ENCODE measurements at places on chromosomes 3 and 15.

DNA sequence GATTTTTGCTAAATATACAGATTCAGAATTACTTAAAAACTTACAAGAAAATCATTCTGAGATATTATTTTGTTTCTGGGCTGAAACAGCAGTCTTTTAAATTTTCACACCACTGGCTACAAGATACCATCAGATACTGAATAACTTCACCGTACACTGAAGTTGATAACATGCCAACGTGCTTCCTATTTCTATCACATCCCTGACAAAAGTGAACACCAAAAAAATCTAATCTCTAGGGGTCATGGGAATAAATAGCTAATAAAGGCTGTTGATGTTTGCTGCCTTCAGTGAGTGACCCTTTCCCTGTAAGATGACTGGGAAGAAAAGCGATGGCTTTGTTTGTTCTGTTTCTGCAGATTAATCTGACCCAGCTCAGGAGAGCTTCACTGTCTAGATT, 120.5 kb downstream of the DUT start:
- no peak for DNase-seq

- DNase-seq = no peak
These were observed 13.8 kb downstream of the DENND4A start for GRCh38 chr15:65778269-65778668.

DNA sequence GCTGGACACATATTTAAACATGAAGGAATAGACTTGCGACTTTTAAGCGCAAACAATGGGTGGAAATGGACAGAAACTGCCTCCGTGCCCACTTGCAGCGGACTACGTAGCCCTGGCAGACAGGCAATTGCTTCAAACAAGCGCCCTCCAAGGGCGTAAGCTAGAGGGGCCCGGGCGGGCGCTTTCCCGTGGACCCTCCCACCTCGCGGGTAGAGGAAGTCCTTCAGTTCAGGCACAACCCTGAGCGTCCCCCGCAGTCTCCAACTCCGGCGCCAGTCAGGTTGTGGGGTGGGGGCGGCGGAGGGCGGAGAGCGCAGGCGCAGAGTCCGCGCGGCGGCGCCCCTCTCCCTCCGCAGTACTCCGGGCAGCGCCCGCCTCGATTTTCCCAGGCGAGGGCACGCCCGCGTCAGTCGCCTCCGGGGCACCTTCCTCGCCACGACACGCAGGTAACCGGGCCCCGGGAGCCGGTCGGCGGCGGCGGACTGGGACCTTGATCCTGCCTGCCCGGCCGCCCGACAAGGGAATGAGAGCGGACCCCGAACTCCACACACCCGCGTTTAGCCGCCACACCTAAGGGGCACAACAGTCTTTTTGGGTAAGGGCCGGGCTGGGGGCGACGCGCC, at the start of gene SLC35G2:
TSS of gene SLC35G2 (plus strand) at position 358 of the 623 bp plus-strand sequence. CDS start 35,335 bp downstream, outside the sequence.
- DNase-seq = peak; percentile 8

DNA sequence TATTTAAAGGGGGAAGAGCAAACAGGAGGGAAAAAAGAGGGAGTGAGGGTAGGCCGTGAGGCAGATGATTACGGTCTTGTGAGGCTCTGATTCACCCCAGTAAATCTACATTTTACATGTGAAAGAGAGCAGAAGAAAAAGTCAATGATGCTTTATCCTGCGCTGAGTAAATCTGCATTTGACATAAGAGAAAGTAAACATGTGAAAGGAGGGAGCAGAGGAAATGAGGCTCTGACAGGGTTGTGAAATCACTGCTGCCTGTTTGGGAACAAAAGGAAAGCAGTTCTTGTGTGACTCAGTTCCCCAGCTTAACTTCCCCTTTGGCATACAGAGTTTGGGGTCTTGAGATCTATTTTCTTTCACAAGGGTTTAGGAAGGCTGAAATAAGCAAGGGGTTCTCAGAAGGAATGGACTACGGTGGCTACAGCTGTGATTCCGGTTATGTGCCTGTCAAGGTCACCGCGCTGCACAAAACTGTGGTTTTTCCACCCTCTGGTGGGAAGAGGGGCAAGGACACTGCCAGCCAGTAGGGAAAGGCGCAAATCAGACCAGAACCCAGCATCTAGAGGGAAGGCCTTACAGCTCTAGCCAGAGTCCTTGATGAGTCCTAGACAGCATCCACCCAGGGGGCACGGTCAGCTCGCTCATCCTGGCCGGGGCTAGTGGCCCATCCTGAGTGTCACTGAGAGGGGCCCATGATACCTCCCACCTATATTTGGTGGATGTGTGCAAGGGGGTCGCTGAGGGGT, 18.9 kb upstream of the HCN4 start:
- peak; percentile 41 for DNase-seq

GRCh38 chr3:121295979-121296378, 249.8 kb downstream of the POLQ start:
- DNase-seq = no peak

DNA sequence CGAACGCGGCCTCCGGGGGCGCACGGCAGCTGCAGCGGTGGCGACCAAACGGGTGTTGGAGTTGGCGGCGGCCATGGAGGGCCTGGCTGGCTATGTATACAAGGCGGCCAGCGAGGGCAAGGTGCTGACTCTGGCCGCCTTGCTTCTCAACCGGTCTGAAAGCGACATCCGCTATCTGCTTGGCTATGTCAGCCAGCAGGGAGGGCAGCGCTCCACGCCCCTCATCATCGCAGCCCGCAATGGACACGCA, 725 bp downstream of the FEM1B start:
- DNase-seq = peak; percentile 61

DNA sequence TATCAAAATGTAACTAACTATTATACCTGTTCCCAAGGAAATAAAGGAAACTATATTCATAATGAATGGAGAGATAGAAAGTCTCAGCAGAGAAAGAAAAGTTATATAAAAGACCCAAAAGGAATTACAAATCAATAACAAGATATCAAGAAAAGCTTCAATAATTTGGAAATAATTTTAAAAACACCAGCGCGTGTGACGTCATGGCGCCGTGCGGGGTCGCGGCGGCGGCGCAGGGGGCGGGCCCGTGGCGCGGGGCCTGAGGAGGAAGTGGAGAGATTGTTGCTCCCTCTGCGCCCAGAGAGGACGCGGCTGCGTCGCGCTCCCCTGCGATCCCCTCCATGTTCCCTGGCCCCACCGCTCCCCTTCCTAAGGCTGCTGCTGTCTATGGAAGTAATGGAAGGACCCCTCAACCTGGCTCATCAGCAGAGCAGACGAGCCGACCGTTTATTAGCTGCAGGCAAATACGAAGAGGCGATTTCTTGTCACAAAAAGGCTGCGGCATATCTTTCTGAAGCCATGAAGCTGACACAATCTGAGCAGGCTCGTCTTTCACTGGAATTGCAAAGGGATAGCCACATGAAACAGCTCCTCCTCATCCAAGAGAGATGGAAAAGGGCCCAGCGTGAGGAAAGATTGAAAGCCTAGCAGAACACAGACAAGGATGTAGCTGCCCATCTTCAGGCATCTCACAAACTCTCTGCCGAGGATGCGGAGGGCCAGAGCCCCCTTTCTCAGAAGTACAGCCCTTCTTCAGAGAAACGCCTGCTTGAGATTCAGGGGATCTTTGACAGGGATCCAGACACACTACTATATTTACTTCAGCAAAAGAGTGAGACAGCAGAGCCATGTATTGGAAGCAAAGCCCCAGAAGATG, 4.1 kb downstream of the XCR1 start:
- no peak for DNase-seq

GRCh38 chr3:193499136-193499770, 55.4 kb downstream of the ATP13A4 start:
- peak; percentile 51 for DNase-seq

DNA sequence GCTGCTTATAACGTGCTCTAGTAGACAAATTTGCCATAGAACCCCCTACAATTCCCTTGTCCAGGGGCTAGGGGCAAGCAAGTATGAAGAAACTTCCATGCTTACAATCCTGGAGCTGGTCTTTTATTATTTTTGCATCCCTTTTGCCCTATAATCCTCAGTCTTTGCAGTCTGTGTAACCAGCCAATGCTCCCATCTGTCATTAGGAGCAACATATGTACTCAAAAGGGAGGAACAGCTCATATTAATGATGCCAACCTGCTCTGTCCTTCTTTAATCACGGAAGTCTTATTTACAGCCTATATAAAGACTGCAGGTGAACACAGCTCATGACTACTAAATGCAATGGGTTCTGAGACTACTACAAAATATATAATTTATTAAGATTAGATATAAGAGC, 263.3 kb downstream of the ZIC1 start:
- no peak for DNase-seq

GRCh38 chr3:125059488-125060245, 3.9 kb upstream of the HEG1 start:
- peak; percentile 36 for DNase-seq

GRCh38 chr15:39491886-39492490, 88.9 kb upstream of the THBS1 start:
- no peak for DNase-seq

DNA sequence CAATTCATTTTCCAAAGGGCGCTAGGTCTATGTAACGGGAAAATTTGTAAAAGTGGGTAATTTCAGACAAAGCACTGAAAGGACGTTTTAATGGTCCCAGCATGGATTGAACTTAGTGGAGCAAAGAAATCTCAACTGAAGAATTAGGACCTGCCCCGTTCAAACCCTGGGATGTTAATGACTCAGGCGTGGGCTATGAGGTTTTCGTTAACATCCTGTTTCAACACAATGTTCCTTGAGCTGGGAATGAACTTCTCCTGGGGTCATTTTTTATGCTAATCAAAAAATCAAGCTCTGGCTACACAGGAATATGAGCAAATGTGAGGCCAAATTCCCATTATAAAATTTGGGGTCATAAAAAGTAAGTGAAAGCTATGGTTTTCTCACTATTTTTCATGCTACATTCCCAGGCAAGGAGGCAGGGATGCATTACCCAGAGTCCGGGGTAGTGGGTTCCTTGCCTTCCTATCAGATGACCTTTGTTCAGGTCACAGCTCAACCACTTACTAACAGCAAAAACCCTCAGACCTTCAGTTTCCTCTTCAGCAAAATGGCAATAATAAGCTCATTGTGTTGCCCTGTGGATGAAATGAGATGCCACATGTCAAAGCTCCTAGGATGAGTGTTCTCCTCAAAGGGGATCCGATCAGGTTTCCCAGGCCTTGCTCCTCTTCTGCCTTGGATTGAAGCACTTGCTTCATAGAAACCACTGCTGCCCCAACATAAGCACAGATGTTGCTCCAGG, 271.4 kb downstream of the ARRDC4 start:
- DNase-seq = no peak

GRCh38 chr3:53166206-53166605, 5.2 kb downstream of the PRKCD start:
- no peak for DNase-seq

DNA sequence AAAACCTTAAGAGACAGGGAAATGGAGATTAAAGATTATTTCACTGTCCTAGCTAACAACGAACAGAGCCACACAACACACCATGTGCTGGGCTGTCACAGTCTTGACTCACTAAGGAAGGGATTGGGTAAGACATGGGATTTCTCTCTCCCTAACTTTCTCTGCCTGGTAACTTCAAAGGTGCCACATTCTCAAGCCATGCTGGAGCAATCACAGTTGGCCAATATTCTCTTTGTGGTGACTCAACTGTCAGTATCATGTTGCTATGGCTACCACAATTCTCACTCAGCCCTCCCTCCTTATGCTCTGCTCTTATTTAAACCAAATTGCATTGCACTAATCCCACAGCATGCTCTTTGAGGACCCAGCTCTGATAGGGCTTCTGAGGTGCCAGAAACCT, 74.0 kb downstream of the OXNAD1 start:
- DNase-seq = peak; percentile 97

DNA sequence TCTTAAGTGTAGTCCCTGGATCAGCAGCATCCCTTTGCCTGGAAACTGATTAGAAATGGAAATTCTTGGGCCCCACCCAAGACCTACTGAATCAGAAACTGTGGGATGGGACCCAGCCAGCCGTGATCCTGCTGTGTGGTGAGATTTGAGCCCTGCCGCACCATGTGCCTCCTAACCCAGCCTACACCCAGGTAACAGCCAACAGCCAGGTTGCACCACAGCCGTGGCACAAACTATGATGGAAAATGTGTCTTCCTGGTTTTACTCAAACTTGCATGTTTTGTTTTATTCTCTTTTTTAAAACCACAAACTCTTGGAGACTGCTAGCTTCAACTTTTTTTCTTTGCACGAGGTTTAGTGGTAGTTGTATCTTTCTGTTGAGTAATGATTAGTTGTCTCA, 2.6 kb downstream of the LIMD1 start:
- DNase-seq = peak; percentile 41

GRCh38 chr3:111332488-111333080, 209.4 kb upstream of the CD96 start:
- no peak for DNase-seq

DNA sequence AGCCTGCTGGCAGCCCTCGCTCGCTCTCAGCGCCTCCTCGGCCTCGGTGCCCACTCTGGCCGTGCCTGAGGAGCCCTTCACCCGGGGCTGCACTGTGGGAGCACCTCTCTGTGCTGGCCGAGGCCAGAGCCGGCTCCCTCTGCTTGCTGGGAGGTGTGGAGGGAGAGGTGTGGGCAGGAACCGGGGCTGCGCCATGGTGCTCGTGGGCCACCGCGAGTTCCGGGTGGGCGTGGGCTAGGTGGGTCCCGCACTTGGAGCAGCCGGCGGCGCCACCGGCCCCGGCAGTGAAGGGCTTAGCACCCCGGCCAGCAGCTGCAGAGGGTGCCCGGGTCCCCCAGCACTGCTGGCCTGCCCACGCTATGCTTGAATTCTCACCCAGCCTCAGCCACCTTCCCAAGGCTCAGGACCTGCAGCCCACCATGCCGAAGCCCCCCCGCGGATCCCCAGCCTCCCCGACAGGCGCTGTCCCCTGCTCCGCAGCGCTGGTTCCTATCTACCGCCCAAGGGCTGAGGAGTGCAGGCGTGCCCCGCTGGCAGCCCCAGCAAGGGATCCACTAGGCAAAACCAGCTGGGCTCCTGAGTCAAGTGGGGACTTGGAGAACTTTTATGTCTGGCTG, 863.3 kb downstream of the IGSF11 start:
- no peak for DNase-seq

DNA sequence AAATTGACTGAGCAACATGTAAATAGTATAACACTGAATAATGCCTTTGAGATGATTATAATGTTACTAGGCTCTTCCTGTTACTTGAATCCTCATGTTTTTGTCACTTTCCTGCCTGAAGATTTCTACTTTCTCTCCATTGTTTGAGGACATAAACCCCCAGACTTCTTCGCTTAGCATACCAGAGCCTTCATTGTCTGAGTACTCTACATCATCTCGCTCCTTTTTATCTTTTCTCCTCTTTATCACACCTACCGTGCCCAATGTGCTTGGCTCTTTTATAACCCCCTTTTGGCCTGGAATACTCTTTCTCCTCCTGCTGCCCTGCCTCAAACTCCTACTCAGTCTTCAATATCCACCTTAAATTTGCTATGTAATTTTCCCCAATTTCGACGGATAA, 30.3 kb upstream of the MGA start:
- DNase-seq = no peak

DNA sequence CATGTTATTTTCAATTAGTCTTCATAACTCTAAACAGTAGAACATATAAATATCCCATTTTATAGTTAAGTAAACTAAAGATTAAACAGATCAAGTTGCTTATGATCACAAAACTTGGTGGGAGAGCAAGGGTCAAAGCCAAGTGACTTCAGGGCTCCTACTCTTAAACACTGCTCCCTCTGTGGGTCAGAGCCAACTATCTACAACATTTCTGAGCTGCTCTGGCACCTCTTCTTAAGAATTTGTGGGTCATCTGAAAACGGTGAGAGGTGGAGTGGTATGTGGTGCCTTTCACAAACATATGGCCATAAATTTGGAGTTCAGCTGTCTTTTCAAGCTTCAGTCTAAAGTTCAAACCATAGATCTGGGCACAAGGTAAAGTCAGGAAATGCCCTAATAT, 10.9 kb downstream of the ATG3 start:
- no peak for DNase-seq

- no peak for DNase-seq
These were observed 11.4 kb upstream of the MEX3B start for GRCh38 chr15:82056958-82057823.

Measured in inflammatory macrophage treated with lipopolysaccharide for 4 hours (primary cell).